Naive thymus-derived CD8-positive, alpha-beta T cell (primary cell): ENCODE measurements at places on chromosomes 5 and 9.

DNA sequence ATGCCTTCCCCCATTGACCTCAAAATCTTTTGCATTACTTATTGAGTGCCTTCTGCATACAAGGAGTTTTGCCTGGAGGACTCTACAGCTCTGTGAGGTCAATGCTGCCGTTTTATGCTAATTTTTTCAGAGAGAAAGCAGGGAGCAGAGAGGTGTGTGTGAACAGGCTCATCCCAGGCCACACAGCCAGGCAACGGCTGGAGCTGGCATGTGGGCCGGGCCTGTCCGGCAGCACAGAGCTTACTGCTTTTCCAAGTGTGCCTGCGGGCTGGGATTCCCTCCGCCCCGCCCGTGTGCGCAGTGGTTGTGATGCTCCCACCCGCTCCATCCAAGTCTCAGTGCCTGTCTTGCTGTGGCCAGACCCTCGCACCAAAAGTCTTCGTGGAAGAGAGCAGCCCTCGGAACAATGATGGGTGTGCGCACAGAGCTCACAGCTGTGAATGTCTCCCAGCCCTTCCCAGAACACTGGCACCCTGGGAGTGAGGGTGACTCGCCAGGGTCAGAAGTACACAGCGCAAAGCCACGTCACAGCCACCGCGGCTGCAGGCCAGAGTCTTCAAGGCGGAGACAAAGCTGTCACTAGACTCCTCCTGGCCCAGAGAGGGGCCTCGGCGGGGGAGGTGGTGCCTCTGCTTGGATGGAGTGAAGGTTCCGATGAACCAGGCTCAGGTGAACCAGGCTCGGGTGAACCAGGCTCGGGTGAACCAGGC lies 82.8 kb downstream of the COL5A1 start:
- no peak for DNase-seq

DNA sequence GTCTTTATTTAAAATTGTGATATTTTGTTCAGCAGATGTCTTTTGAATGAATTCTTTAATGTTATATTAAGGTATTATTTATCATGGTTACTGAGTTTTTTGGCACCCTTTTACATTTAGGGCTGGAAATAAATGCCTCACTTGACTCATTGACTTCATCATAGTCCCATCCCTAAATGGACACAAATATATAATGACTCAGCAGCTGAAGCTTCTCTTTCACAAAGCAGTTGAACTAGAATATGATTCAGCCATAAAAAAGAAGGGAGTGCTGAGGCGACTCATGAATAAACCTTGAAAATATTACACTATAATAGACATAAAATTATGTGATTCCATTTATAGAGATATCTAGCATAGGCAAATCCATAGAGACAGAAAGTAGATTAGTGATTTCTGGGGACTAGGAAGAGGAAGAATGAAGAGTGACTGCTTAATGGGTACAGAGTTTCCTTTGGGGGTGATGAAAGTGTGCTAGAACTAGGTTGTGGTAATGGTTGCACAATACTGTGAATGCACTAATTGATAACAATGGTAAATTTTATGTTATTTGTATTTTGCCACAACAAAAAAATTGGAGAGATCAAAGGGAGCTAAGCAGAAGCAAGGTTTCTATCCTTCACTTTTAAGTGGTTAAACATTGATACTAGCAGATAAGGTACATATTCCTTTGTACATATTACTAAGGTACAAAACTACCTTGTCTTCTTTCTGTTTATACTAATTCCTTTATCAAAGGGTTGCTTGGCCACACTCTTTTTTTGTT lies 449.6 kb downstream of the NTRK2 start:
- DNase-seq, result no peak

DNA sequence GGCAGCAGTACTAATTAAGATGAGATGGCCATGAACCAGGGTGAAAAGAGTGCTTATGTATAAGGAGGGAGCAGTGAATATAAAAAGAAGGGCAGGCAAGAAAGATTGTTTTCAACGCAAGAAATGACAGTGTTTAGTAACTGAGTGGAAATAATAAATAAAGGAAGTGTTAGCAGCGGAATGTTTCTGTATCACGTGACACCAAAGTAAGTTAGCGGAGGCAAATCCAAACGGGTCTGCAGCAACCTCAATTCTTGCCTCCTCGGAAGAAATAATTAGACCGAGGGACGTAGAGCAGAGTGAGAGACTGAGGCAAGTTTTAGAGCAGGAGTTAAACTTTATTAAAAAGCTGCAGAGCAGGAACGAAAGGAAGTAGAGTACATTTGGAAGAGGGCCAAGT lies 15.4 kb upstream of the GAS1 start:
- DNase-seq, result no peak

DNA sequence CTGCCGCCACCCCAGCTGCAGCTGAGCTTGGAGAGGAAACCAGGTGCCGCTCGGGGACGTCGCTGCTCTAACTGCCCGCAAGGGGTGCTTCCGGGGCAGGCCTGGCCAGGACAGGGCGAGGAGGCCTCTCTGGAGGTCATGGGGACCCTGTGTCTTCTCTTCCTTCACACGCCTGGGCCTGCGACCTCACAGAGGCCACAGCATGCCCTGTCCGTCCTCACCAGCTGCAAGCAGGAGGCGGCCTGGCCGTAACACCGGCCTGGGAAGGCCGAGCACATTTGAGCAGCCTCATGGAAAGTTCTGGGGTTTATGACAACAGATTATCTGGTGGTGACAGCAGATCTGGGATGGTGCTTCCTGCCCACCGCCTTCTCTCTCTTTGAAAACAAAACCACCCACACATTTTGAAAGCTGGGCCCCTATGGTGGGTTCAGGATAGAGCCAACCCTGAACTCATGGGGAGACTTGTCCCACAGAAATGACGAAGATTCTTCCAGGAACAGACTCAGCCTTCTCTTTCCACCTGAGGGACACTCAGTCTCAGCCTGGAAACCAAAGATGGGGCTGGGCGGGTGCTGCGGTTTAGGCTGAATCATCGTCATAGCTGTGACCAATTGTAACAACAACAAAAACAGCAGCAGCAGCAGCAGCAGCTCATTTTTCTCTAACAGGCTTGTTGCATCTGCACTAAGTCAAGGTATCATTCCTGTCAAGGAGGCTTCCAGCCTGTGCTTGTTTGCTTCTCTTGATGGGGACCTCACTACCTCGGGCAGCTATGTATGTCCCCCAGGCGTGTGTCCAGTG lies 99.6 kb upstream of the RAPGEF1 start:
- DNase-seq, result no peak

DNA sequence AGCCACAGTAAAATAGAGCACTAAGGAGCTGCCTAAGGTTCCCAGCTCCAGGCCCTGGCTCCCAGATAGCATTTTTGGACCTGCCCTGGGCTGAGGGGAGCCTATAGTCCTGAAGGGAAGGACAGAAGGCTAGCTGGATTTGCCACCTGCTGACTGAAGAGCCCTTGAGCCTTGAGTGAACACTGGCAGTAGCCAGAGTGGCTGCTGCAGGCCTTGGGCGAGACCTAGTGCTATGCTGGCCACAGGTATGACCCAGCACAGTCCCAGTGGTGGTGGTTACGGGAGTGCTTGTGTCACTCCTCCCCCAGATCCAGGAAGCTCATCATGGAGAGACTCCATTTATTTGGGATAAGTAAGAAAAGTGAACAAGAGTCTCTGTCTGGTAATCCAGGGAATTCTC lies 10.3 kb upstream of the STX17 start:
- DNase-seq, result no peak

- no peak for DNase-seq
Observed at GRCh38 chr5:90983148-90983547, 400.0 kb downstream of the ARRDC3 start.

DNA sequence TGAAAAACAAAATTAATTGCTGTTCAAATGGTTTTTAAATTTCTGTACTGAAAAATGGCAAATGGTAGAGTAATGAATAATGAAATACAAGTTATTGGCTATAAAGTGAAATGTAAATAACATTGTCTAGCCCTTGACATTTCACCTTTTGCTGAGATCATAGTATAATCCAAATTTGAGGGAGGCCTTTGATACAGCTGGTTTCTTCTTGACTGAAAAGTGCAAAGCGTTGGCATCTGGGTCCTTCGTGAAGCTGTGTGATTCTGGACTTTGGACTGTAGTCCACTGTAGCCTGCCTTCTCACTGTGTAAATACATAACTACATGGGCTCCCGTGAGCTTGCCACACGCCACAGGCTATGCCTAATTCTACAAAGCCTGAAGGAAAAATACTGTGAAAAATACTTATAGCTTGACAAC lies 52.3 kb downstream of the ARHGEF28 start:
- no peak for DNase-seq

DNA sequence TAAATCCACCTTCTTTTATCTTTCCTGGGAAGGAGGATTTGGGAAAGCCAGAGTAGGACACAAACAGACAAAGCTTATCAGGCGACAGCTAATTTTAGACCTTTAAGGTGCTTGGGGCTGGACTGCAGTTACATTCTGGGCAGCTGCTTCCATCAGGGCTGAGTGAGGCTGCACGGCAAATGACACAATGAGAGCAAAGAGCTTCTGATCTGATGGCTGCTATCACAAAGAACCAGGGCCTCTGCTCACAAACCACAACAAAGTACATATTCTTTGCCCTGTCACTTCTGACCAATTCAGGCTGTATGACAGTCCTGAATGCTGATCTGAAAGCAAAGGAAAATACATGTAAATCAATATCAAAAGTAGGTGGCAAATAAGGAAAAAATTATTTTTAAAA lies 93.1 kb downstream of the MRPS27 start:
- no peak for DNase-seq

DNA sequence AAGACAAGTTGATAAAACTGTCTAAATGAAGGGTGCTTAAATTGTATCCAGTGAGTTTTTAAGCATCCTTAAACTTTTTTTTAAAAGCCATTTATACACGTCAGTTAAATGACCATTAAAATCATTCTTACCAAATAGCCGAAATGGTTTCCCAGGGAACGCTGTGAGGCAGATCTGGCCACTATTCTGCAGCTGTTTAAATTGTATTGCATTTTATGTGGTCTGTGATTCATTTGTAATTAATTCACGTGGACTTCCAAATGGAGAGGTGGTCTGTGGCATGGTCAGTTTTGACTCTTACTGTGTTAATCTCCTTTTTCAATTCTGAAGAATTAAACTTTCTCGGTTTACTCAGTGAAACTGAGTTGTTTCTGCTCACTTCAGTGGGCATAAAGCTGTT lies 113.7 kb upstream of the OTULINL start:
- DNase-seq, result no peak

- no peak for DNase-seq
Observed at GRCh38 chr9:101442318-101442717, 6.7 kb upstream of the ALDOB start.

DNA sequence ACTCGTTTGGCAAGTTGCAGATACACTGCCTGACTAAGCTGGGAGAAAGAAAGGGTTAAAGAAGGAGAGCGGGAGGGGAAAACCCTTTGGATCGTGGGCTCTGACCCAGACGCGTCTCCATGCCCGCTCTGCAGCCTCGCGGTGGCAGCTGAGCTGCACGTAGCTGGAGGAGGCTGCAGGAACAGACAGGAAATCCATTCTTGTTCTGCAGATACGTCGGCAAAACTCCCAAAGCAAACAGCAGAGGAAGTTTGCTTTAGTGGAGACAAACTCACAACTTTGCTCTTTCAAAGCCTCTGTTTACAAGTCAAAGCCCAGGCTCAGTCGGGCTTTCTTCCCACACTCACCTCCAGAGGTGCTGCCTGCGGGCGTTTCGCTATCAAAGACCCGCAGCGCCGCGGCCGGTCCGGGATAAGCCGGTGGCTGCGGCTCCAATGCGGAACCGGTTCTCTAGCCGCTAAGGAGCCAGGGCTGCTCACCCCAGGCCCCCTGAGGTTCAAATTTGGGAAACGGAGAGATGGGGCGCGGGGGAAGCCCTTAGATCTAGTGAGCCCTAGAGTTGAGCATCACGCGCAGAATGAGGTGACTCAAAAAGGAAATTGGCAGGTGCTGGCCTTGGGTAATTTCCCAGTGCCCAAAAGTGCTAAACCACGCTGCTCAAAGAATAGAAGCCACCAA lies 60.7 kb downstream of the MAT2B start:
- peak; percentile 9 for DNase-seq

DNA sequence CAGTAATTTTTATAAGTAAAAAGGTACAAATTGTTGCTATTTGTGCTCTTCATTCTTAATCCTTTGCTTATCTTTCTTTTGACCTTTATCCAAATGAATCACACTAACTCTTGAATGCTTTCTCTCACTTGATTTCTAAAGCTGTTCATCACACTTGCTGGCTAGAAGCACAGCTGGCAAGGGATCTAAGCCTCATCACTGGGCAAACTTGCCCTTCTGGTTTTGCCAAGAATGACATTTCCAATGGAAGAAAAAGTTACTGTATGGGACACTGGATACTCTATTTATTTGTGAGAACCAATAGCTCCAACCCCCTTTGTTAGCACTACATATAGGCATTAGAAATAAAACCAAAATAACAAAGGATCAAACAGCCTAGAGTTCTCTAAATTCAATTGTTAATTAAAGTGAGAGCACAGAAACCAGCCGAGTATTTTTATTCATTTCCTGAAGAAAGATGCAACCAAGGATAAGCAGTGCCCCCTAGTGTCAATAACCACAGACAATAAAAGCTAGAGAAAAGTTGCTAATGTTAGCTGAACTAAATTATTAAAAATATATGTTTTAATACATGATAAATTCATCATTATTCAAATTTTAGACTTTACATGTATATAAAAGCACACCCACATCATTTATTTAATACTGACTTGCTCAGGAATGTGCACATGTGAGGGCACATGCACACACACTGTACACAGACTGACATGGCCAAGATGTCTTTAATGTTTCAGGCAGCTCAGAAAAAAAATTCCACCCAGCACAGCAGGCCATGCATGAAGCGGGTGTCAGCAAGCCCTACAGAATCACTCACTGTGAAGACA lies 59.8 kb upstream of the POU5F2 start:
- DNase-seq, result peak; percentile 44

- DNase-seq, result no peak
Observed at GRCh38 chr9:89154651-89155336, 23.8 kb downstream of the SHC3 start.
